ENCODE measurements at places on chromosomes 12 and 14. TPM values are rescaled to one million over a fixed set of nuclear protein-coding genes. Genes with fewer than 3 reads are reported as not detected.

Gene ASB2
- polyA plus RNA-seq, result 2.7 TPM

DNA sequence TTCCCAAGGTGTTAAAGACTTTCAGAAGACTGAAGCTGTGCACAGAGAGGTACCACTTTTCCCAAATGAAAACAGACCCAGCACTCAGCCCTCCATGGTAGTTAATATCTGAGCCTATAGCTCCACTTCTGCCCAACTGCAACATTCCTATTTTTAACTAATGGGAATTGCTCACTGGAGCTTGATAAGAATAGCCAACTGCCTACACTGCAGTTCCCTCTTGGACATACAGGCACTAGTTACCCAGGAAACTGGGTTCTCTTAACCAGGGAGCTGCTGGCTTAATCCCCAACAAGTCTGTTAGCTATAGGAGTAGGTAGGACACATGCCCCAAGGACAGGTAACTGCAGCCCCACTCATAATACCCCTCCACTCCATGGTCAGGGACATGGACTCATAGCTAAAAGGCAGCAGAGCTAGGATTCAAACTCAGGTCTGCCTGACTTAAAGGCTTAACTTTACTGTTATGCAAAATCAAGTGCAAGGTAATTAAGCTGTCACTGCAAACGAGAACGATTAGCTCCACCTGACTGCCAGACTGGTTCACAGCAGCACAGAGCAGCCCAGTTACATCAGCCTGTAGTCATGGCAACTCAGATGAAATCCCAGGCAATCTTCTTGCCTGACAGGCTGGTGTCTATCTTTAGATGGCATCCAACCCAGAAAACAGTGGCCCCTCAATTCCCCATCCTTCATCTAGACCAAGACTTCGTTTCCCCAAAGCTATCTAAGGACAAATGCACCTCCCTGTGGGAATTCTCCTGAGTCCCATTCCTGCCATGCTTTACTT is 77.1 kb upstream of the ACTN1 start:
- H3K27ac ChIP-seq, result peak overlapping the region; percentile 7
- no peak for DNase-seq
- H3K27me3 ChIP-seq, result no peaks in the 10 kb centered on the region
- H3K4me1 ChIP-seq, result peaks cover 31% of the 10 kb centered on the region

DNA sequence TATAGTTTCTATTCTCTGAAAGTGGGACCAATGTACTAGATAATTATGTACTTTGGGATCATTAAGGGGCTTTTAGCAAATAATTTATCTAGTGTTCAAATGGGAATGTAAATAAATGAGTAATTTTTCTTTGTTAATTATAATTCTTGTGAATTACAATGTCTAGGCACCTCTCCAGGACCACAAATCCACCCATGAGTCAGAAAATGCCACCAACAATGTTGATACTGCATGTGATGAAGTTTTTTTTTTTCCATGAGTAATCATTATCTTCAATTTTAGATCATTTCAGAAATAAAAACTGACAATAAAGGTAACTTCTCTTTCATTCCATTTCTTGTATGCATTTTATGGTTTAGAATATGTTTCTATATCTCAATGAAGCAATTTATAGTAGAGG is 470.3 kb downstream of the VRK1 start:
- no peak for DNase-seq
- no peak overlapping the region for H3K4me3 ChIP-seq
- no peak overlapping the region for H3K27ac ChIP-seq
- H3K27me3 ChIP-seq, result peaks cover 2% of the 10 kb centered on the region

DNA sequence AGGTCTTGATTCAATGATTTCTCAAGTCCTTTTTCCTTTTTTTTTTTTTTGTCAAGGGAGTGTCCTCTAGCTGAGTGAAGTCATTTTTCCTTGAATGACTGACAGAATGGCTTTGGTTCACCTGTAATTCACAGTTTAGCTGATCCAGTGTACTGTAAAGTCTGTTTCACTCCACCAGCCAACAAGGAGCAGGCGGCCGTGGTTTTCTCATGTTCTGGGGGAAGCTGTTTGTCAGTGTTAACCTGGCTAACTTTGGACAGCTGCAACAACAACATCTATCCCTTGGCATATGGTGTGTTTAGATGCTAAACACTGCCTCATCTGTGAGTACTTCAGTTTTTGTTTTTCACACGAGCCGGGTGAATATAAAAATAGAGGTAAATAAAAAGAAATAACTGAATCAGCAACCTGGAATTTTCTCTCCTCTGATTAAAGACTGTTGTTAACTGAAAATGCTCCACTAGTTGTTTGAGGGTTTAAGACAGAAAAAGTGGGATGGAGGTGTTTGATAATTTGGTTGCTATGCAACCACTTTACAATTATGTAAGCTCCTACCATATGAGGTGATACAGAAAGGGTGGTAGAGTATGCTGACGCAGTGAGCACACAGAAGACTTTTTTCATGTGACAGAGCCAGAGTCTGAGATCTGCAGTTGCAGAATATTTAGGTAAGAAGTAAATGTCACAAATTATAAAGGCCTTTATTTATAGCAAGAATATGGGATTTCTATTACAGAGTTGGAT is 50.3 kb upstream of the SLC2A13 start:
- no peak for DNase-seq
- H3K36me3 ChIP-seq, result no peaks in the 10 kb centered on the region
- no peak overlapping the region for H3K4me3 ChIP-seq
- H3K27me3 ChIP-seq, result no peaks in the 10 kb centered on the region
- no peak overlapping the region for H3K27ac ChIP-seq

Gene FOXN3
- 88.6 TPM for polyA plus RNA-seq

DNA sequence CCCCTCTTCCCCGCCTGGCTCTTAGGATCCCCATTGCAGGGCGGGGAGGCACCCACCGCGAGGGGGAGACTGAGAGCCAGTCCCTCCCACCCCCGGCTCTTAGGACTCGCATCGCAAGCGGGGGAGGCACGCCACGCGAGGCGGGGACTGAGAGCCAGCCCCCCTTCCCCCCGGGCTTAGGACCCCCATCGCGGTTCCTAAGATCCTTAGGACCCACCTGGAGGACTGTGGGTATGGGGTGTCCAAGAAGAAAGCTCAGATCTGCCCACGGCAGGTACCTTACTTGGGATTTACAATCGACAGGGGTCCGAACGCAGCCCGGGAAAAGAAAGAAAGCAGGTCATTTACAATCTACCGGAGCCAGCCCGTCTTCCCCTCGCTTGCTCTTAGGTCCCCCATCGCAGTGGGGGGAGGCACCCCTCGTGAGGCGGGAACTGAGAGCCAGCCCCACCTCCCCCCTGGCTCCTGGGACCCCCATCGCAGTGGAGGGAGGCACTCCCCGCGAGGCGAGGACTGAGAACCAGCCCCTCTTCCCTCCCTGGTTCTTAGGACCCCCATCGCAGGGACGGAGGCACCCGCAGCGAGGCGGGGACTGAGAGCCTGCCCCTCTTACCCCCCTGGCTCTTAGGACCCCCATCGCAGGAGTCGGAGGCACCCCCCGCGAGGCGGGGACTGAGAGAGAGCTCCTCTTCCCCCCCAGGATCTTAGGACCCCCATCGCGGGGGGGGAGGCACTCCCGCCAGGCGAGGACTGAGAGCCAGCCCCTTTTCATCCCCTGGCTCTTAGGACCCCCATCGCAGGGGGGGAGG is 43.7 kb downstream of the DDX11 start:
- no peak overlapping the region for H3K27ac ChIP-seq
- peaks cover 11% of the 10 kb centered on the region for H3K4me1 ChIP-seq
- H3K27me3 ChIP-seq, result no peaks in the 10 kb centered on the region
- peak; percentile 58 for DNase-seq
- H3K4me3 ChIP-seq, result peak overlapping the region; percentile 74

DNA sequence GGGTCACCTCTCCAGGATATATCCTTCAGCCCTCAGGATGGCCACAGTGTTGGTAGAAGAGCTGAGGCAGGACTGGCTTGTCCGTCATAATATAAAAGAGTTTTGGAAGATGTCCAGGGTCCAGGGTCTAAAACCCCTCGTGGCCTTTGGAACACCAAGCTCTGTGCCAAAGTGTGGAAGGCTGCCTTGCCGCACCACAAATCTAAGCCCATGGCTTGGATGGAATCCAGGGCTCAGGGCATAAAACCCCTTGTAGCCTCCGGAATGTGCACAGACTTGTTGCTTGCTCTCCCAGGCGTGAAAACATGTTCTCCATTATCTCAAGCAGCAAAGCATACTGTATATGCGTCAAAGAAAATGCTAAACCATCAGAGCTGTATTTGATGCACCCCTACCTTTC is 46.7 kb downstream of the TNFAIP2 start:
- DNase-seq, result no peak
- peaks cover 13% of the 10 kb centered on the region for H3K27me3 ChIP-seq
- H3K4me3 ChIP-seq, result no peak overlapping the region
- no peaks in the 10 kb centered on the region for H3K4me1 ChIP-seq

- DNase-seq, result no peak
- H3K4me3 ChIP-seq, result peak overlapping the region; percentile 51
- H3K27me3 ChIP-seq, result peaks cover 38% of the 10 kb centered on the region
- peaks cover 7% of the 10 kb centered on the region for H3K36me3 ChIP-seq
Observed at GRCh38 chr14:28767853-28768741, 1.5 kb downstream of the FOXG1 start.

GRCh38 chr12:77940567-77940966 is 109.9 kb downstream of the NAV3 start:
- no peaks in the 10 kb centered on the region for H3K4me1 ChIP-seq
- H3K36me3 ChIP-seq, result no peaks in the 10 kb centered on the region
- no peak for DNase-seq
- H3K27me3 ChIP-seq, result no peaks in the 10 kb centered on the region
- H3K27ac ChIP-seq, result no peak overlapping the region

DNA sequence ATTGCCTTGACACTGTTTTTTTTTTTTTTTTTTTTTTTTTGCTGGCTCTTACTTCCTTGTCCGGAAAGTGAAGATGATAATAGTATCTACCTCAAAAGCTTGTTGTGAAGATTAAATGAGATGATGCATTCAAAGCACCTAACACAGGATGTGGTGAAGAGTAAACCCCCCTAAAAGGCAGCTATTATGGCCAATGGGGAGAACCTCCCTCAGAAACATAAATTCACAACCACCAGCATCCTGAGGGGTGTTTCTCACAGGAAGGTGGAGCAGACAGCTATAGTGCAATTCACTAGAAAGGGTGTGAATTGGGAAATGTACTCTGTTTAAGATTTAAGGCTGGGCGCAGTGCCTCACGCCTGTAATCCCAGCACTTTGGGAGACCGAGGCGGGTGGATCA is 85.4 kb upstream of the CRY1 start:
- H3K4me3 ChIP-seq, result peak overlapping the region; percentile 81
- peaks cover 8% of the 10 kb centered on the region for H3K27me3 ChIP-seq
- H3K36me3 ChIP-seq, result no peaks in the 10 kb centered on the region
- peaks cover 26% of the 10 kb centered on the region for H3K4me1 ChIP-seq

DNA sequence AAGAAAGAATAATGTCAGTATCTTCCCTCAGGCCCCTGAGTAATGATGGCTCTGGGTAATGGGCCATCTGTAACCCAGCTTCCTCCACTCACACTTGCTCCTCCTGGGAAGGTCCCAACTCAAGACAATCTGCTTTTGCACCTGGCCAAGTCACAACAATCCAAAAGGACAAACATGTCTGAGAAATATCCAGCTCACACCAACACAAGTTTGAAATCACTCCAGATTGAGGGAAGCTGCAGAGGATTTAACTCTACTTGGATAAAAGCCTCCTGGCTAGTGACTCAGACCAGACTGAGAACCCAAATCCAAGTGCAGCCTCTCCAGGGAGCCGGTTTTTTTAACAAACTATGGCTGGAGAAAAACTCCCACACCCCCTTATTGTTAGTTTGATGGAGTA is 34.2 kb downstream of the RTRAF start:
- no peak overlapping the region for H3K4me3 ChIP-seq
- no peaks in the 10 kb centered on the region for H3K36me3 ChIP-seq
- H3K4me1 ChIP-seq, result no peaks in the 10 kb centered on the region
- H3K27ac ChIP-seq, result no peak overlapping the region
- DNase-seq, result no peak
- H3K27me3 ChIP-seq, result peaks cover 5% of the 10 kb centered on the region

Gene TCL1B
- not detected for polyA plus RNA-seq

DNA sequence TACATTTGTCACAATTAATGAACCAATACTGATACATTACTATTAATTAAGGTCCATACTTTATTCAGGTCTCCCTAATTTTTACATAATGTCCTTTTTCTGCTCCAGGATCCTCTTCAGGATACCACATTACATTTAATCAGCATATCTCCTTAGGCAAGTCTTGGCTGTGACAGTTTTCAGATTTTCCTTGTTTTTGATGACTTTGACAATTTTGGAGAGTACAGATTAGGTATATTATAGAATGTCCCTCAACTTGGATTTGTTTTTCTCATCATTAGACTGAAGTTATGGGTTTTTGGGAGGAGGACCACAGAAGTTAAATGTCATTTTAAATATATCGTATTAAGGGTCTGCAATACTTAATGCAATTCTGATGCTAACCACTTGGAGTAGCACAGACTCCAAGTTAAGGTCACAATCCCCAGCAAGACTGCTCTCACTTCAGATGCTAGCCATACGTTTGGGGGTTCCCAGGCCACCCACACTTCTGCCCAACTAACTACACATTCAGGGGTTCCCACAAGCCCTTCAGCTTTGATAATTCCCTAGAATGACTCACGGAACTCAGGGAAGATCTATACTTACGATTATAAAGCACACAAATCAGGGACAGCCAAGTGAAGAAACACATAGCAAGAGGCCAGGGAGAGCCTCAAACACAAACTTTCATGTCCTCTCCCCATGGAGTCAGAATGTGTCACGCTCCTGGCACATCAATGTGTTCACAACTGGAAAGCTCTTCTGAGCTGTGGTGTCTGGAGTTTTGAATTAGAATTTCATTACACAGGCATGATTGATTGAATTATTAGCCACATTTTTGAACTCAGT is 17.0 kb upstream of the NUBPL start:
- DNase-seq, result no peak
- H3K4me3 ChIP-seq, result no peak overlapping the region
- peaks cover 3% of the 10 kb centered on the region for H3K27me3 ChIP-seq
- no peak overlapping the region for H3K27ac ChIP-seq

DNA sequence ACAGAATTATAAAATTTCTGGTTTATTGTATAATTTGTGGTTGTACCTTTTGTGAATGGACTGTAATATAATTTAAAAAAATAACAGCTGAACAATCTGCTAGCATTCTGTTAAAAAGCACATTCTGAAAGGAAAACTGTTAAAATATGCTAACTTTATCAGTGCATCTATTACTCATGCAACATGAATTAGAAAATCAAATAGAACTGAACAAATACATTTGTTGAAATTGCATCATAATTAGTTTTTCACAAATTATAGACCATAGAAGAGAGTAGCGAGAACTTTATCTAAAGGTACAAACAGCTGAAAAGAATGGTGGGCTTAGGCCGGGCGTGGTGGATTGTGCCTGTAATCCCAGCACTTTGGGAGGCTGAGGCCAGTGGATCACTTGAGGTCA is 33.0 kb downstream of the PTPN21 start:
- no peak overlapping the region for H3K4me3 ChIP-seq
- H3K36me3 ChIP-seq, result no peaks in the 10 kb centered on the region
- H3K4me1 ChIP-seq, result peaks cover 4% of the 10 kb centered on the region
- no peaks in the 10 kb centered on the region for H3K27me3 ChIP-seq

DNA sequence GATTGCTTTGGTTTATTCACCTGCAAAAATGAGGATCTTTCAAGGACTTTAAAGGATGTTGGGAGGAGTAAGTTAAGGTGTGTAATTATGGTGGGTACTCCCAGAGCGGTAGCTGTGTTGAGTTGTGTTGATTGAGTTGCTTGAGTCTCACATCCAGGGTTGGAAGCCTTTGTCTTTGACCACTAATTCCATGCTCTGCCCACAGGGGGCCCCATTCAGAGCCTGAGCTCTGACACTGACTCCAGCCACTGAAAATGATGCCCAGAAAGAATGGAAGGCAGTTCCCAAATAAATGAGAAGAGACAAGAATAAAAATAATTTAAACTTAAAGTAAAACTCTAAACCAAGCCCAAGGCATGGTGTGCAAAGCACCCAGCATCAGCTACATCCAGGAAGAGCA is 237.4 kb upstream of the PWP1 start:
- no peak overlapping the region for H3K27ac ChIP-seq
- peaks cover 3% of the 10 kb centered on the region for H3K36me3 ChIP-seq
- no peak for DNase-seq
- H3K4me1 ChIP-seq, result no peaks in the 10 kb centered on the region
- no peaks in the 10 kb centered on the region for H3K27me3 ChIP-seq
- H3K4me3 ChIP-seq, result no peak overlapping the region

Gene ATF7IP
- 84.9 TPM for polyA plus RNA-seq

All from immature natural killer cell (primary cell).